AG10803 (cell line): ENCODE measurements at places on chromosomes 6 and 20.
A peak's percentile ranks its signal among the peaks of the same experiment; 100 is the strongest.

DNA sequence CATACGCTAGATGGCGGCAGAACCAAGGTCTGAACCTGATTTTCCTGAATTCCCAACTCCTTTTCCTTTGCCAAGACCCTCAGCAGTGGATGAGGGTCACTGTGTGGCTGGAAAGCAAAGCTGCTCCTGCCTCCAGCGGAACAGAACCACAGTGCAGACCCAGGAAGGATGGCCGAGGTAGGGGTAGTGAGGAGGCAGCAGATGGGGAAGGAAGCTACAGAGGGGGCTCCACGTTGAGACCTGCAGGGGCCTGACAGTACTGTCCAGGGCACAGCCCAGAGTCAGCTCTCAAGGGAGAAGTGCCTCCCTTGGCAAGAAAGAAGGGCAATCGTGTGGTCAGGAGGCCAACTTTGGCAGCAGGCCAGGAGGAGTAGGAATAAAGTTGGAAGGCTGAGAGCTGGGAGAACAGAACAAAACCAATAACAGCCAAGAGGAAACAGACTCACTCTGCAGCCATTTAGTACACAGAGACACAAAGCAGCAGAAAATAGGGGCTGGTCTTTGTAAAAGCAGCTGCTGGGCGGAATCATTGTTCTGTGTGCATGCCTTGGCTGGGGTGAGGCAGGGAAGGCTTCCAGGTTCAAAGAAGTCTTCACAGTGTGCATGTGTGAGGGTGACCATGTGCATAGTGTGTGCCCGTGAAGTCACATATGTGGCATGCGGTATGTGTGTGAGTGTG, 3.1 kb downstream of the GABRR2 start:
- DNase-seq: peak; percentile 72

GRCh38 chr6:25682324-25682723, 30.3 kb downstream of the SCGN start:
- DNase-seq: no peak

- DNase-seq: no peak
These were observed 514.2 kb downstream of the C6orf118 start for GRCh38 chr6:164795056-164795815.

DNA sequence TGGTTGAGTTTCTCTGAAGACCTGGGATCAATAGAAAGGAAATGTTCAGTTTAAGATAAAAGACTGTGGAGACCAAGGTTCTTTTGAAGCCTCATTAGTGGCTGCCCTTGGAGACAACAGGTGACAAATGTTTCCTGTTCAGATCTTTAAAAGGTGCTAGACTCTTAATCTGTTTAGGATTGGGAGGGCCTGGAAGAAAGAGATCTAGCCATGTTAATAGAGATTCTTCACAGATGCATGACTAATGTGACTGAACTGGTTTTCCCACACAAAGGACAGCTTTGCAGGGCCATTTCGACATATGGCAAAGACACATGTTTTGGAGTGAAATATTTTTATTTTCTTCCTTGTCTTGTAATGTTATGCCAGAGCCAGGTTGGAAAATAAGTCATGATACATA, 82.2 kb downstream of the WDR27 start:
- DNase-seq: peak; percentile 68

DNA sequence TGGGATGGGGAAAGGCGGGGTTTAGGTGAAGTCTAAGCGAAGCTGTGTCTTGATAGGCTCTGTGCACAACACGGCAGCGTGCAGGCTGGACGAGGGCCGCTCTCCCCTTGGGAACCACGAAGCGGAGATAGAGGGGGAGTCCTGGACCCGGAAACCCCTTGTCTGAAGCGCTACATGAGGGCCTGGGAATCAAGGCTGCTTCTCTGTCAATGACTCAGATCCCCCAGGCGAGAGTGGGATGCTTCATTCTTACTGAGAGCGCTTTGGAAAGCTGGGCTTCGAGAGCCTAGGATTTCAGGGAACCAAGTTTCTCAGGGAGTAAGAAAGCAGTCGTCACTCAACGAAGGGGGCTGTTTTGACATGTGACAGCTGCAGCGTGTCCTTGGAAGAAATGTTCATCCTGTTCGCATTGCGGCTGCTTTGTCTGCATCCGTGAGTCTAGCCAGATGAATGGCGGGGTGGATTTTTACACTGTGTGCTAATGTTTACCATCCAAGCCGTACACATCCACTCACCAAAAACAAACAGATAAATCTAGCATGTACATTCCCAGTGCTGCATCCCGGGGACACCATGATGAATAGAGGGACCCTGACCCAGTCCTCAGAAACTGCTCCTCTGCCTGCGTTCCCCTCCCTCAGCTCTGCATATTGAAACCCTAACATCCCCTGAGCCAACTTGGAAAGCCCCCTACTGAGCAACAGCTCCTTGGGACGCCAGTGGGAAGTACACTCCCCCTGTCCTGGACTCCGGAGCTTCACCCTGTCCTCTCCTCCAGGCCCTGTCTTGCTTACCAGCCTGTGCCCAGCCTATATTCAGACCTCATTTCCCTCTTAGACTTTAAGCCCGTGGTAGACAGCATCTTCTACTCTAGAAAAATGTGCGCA, 24.5 kb upstream of the RTF2 start:
- DNase-seq: no peak

DNA sequence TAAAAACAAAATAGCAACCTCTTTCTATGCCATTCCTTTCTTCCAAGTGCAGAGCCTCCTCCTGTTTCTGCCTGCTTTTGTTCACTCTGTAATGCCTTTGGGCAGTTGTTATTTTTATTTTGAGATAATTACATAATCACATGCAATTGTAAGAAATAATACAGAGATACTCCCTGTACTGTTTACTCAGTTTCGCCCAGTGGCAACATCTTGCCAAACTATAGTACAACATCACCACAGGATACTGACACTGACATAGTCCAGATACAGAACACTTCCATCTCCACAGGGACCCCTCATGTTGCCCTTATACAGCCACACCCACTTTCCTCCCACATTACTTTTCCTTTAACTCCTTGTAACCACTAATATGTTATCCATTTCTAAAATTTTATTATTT, 59.7 kb downstream of the BANF2 start:
- no peak for DNase-seq

GRCh38 chr6:117666881-117667280, 8.4 kb upstream of the NUS1 start:
- no peak for DNase-seq

DNA sequence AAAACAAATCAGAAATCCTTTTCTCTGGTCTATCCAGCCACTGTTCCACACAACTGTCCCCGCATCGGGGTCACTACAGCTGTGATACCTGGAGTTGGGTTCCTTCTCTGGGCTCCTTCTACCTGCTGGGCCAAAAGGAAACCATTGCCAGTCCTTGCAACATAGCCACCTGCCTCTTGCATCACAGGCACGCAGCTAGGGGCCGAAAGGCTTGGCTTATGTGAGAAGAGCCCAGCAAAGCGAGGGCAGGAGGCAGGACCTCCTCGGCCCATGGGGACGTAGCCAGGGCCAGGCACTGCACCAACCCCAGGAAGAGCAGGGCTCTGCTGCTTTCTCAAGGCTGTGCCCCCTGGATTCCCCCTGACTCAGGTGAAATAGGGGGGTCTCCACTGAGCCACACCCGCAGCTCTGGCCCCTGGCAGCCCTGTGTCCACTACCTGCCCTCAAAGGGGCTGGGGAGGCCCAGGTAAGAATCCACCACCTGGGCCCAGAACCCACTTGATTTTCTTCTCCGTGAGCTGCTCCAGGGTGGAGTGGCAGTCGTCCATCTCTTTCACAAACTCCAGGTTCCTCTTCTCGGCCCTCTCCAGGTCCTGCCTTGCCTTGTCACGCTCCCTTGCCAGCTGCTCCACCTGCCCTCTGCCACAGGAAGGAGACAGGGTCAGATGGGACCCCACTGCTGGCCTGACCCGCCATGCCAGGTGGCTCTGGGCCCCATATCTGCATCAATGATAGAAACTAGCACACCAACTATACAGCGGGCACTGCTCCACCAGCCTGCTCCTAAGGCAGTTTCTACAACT, 88.9 kb downstream of the GINS1 start:
- no peak for DNase-seq

- no peak for DNase-seq
These were observed 107.8 kb downstream of the CDC5L start for GRCh38 chr6:44495036-44495901.

DNA sequence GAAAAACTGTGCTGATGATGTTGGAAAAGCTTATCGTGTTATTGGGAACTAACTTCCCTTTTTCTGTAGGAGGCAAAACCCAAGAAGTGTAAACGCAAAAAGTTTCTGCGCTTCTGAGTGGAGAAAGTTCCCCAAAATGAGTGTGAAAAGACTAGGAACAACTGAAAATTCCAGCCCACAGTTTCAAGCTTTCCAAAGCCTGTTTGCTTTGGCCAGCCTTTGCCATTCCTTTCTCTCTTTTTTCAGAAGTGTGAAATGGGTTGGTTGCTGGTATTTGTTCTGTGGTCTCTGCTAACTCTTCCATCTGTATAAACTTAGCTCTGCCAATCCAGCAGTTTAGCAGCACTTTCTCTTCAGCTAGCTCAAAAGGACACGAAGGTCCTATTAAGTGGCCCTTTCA, 491.3 kb downstream of the MAFB start:
- DNase-seq: peak; percentile 32

DNA sequence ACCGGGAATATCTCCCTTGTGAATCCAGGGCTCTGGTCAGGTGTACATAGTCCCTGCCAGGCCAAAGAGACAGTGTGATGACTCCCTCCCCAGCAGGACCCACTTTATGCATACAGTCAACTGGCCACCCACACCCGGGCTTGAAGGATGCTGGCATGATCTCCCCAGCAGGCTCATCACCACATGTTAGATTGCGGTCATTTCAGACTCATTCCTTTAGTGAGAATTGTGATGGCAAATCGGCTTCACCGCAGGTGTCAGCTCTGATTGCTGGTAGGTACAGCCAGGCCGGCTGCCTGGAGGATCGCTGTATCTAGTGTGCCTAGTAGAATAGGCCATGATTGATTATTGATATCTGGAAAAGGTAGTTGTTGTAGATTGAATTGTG, 24.5 kb downstream of the CD83 start:
- no peak for DNase-seq

DNA sequence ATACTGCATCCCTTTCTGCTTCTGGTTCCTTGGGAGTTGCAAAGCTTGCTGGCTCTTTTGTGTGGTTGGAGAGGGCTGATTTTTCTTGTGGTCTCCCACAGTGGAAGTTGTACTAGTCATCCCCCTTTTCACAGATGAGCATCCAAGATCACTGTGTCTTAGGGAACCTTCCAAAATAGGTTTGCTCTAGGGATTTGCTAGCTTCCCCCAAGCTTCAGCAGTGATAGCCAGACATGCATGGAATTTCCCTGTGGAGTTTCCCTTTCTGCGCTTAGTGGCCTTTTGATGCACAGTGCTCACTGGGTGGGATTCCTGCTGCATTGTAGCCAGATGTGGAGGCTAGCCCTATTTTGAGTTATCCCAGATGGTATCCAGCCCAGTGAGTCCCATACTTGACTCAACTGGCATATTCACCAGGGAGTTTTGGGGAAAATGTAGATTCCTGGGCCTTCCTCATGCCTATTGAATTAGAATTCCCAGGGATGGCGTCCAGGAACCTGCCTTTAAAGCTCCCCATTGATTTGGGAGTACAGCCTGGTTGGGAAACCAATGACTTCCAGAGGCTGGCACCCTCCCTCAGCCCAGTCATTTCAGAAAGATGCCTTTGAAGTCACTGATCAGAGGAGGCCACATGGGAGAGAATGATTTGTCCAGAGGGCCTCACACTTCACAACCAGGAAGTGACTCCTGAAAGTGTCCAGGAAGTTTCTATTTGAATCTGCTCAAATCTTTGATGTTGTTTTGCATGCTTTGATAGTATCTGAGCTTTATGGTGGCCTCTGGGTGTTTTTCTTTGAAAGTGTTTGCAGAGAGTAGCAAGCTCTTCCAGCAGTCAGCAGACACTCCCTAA, 25.9 kb downstream of the PPARD start:
- peak; percentile 93 for DNase-seq

- no peak for DNase-seq
These were observed 141.1 kb upstream of the SLC24A3 start for GRCh38 chr20:19071446-19071725.

GRCh38 chr20:1229541-1229940, 3.7 kb downstream of the RAD21L1 start:
- DNase-seq: no peak

- no peak for DNase-seq
These were observed 37.8 kb downstream of the ZHX3 start for GRCh38 chr20:41279546-41280225.

DNA sequence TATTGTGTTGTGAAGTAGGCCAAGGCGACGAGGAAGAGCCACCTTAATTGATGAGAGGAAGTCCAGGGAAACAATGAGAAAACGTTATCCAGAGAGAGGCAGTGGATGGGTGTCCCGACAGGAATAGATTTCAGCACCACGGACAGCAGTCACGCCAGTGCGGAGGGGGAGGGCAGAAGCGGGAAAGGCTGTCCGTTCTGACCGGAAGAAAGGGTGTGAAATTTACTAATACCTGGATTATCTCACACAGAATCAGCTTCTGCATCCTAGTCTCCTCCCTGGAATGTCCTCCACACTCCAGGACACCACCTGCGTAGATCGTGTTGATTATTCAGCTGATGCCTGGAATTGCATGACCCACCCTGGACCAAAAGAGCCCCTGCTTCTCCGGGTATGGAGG, 7.4 kb upstream of the BPIFA3 start:
- DNase-seq: peak; percentile 40

- peak; percentile 71 for DNase-seq
These were observed 1.0 kb downstream of the NAPB start for GRCh38 chr20:23419995-23420901.

DNA sequence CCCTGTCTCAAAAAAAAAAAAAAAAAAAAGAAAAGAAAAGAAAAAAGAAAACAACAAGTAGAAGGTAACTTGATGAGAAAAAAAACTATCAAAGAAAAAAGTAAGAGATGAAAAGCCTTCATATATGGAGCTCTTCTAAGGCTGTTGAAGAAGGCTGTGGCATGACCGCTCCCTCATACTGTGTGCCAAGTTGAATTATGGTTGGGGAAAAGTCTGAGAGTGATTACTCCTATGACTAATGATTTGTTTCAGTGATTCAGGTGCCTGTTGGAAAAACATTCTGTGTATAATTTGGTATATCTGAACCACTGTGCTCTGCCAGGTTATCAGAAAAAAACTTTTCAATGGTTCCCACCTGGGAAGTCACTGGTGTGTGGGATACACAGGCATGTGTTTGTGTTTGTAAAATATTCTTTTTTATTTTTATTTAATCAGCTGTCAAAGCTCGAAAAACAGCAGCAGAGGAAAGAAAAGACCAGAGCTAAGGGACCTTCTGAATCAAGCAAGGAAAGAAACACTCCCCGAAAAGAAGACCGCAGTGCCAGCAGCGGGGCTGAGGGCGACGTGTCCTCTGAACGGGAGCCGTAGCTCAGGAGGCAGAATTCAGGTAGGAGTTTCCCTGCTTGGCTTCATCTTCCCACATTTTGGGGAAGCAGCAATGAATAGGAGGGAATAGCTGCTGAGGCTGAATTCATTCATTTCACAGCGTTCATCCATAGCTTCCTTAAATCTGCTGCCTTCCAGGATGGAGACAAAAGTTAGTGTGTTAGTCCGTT, 69.7 kb upstream of the SCP2D1 start:
- no peak for DNase-seq

GRCh38 chr6:155916846-155917624, 461.4 kb upstream of the NOX3 start:
- DNase-seq: no peak

GRCh38 chr6:143596866-143597265, 80.9 kb upstream of the PHACTR2 start:
- peak; percentile 99 for DNase-seq
